ENCODE measurements at places on chromosomes 3 and 15.

- DNase-seq: no peak
Observed at GRCh38 chr3:194489736-194490612, 3.2 kb upstream of the ATP13A3 start.

GRCh38 chr15:60704717-60705116 is 225.8 kb upstream of the ICE2 start:
- DNase-seq: no peak

DNA sequence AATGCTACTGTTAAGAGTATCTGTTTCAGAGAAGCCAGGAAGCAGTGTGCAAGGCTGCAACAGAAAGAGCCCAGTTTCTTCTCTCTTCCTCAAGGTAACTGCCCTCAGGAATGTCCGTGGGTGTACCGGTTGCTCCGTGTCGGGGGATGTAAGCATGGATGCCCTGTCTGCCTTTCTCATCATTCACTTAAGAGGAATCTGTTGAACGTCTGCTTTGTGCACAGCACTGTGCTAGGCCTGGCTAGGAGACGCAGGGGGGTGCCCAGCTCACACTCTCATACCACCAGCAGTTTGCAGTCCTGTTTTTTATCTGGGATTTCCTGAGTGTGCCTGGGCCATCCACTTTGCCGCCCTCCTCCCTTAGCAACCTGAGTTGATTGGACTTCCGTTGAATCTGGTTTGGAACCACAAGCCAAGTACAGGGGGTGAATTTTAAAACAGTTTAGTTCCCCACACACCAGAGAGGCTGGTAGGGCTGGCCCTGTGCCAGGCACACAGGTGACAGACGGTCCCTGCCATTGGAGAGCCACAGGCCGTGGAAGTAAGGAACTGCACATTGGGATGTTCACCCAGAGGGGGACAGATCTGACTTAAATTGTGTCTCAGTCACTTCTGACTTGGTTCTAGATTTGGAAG is 11.2 kb downstream of the BOC start:
- DNase-seq: no peak

GRCh38 chr3:104069114-104069513 is 1297.6 kb upstream of the ALCAM start:
- no peak for DNase-seq

Data from activated CD8-positive, alpha-beta memory T cell treated with anti-CD3 and anti-CD28 coated beads for 1 hour (primary cell).